MV-4-11 (cell line): ENCODE measurements at places on chromosomes 16 and 17.

DNA sequence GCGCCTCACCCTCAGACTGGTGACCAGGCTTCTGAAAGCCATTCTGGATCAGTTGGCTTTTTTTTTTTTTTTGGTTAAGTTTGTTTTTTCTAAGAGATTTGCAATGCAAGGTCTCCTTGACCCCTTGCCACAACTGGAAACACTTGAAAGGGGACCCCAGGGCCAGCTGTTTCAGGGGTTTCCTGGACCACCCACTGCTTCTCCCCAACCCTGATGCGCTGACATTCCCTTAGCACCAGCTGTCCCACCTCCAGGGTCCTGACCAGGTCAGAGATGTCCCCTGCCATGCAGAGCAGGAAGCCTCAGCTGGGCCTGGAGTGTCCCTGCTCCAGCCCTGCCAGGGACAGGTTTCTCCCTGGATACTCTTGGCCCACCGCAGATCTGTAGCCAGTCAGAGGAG is 8.1 kb upstream of the MRPL58 start:
- DNase-seq, result no peak

DNA sequence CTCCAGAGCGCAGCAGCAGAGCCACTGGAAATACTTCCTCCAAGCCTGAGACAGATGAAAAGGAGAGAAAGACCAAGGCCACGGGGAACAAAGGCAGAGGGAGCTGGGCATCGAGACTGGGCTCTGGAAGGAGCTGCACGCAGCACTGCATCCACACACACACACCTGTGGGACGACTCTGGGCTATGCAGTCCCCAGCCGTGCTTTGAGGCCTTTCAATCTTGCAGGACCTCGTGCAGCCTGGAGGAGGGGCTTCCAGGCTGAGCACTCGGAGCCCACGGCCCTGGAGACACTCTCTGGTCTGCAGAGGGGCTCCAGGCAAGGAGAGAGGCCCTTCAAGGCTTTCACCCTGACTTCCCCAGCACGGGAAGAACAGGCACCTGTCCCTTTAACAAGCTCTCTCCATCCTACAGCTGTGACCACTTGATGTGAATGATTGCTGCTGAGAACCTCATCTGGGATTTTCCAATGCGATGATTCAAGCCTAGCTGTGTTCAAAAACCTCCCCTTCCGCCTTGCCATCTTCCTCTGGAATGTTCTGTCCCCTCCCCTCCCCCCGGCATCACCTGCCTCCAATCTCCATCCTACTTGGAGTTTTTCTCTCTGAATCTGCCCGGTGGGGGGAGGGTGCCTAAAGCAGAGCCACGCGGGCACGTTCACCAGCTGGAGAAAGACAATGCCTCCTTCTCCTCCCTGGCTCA is 37.5 kb downstream of the RBFOX3 start:
- DNase-seq, result no peak

- peak; percentile 79 for DNase-seq
These were observed 44.5 kb downstream of the SLFN5 start for GRCh38 chr17:35287286-35287811.

DNA sequence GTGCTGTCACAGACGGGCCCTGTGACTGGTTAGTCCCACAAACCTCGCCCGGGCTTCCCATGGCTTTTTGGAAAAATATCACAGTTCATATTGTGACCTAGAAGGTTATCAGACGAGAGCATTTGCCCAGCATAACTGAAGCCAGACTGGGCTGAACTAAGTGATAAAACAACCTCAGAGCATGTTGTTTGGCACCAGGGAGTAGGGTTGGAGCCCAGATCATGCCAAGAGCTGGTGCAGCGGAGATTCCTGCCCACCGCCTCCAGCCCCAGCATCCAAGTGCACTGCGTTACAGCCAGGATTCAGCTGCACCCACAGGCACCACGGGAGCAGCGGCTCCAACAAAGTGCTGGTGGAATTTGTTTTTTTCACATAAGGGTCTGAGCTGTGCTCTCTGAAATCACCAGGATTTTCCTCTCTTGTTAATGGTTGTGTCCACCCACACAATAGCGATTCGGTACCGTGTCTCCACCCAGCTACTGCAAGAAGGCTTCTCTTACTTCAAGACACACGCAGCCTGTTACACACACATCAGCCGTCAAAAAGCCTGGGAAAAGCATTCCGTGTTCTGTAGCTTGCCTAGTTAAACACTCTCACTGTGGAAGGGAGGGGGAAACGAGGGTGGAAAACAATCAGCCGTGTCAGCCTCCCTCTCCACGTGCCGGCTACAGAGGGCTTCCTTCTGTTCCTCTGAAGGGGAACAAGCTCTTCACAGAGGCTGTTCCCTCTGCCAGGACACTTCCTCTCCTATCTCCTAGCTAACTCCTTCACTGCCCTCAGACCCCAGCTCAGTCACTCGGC is 273.8 kb downstream of the C16orf95 start:
- peak; percentile 6 for DNase-seq

DNA sequence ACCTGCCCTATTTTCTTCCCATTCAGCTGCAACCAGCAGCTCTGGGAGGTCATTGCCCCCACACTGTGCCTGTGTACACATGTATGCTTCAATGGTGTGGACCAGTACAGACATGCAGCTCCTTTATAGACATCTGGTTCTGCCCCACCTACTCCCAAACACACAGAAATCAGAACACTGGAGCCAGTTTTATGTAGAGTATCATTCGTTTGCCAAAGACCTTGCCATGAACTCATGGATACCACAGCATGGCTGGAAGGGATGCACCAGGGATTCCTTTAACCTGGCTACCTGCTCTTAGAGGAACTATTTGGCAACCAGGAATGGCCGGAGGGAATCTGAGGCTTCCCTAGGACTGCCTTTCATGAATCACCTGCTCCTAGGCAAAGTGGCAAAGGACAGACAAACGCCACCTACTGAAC is 60.4 kb downstream of the ZFHX3 start:
- no peak for DNase-seq

- DNase-seq, result no peak
These were observed 31.7 kb upstream of the CFAP20 start for GRCh38 chr16:58160855-58161254.

DNA sequence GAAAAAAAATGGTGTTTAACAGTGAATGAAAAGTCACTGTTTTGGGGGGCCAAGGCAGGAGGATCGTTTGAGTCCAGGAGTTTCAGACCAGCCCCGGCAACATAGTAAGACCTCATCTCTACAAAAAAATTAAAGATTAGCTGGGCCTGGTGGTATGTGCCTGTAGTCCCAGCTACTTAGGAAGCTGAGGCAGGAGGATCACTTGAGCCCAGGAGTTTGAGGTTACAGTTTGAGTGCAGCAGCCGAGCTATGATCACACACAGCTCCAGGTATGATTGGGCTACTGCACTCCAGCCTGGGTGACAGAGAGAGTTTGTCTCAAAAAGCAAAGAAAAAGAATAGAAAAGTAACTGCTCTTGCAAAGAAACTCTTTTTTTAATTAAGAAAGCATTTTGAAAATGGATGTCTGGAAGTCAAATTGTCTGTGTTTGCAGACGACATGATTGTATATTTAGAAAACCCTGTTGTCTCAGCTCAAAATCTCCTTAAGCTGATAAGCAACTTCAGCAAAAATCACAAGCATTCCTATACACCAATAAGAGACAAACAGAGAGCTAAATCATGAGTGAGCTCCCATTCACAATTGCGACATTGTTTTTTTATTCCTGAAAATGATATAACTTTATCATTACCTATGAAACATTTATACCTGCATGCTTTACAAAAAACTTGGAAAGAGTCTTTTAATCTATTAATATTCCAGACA is 20.5 kb upstream of the CPD start:
- no peak for DNase-seq
